Right renal cortex interstitium (tissue), 3 donors: ENCODE measurements at places on chromosomes 5 and 9.

DNA sequence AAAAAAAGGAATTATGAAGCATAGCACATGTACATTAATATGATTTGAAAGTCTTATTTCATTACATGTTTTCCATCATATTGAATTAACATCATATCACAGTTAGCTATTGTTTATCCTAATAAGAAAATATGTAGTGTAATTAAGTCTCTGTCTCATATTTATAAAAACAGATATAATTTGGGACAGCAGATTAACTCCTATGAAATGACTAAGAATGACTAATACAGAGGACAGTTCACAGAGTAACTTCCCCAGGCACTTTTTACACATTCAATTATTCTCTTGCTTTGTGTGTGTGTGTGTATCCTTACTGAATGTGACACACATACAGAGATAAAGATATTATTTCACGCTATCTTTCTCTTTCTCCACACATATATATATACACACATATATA lies 2400.9 kb upstream of the C9orf72 start:
- no peak for DNase-seq

- no peak for DNase-seq
Observed at GRCh38 chr9:72575666-72576065, 54.3 kb downstream of the TMC1 start.

GRCh38 chr5:172743112-172743959 lies 27.7 kb downstream of the DUSP1 start:
- DNase-seq = no peak

DNA sequence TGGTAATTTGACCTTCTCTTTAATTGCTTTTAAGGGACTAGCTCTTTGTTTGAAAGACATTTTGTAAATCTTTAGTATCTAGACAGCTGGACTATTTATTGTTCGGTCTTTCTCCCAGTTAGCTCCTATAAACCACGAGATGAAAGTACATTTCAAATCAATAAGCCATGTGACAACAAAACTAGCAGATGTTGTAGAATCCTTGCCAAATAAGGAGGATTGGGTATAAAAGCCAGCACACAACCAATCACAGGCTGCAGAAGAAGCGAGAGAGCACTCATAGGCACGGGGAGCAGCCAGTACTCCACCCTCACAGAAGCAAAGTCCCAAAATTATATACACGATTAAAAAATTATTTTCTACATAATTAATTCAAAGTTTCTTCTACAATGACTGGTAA lies 8.1 kb upstream of the OMD start:
- no peak for DNase-seq

DNA sequence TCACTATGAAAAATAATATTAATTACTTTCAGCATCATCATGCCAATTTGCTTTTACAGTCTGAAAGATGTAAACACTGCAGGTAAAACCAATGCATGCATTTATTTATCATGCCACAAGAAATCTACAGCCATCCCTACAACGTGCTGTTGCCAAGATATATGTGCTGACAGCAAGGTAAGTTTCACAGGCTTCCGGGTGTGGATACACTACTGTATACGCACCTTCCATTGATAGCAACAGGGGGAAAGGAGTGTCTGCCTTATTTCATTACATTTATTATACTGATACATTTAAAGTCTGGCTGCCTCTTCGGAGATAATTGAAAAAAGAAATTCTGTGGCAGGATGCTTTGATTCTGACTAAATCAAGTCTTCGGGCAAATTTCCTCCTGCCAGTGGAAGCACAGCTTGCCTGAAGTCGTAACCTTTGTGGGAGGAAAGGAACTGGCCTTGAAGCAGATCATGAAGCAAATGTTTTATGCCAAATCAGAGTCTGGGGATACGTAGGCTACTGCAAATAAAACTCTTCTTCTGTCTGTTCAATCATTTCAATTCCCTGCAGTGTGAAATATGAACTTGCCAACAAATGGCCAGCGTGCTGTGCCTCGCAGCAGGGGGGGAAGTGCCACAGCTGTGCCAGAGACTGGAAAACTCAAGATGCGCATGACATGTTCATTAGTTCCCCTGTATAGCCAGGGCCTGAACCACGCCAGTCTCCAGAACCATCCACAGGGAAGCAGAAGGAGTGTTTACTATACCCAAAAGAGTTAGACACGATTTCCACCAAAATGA lies 268.1 kb downstream of the EFNA5 start:
- no peak for DNase-seq

DNA sequence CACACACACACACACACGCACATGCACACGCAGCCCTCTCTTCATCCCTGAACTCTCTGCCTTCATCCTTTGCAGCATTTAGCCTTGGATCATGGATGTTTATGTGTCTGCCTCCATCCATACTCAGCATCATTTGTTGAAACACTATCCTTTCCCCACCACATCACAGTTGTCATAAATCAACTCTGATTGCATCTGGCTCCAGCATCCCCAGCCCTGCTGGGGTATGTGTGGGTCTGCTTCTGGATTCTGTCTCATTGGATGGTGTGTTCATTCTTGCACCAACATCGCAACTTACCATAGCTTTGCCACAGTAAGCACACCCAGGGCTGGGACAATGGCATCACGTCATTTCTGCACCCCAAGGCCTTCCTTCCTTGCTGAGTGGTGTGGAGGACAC lies 175.4 kb downstream of the RGS3 start:
- no peak for DNase-seq

- DNase-seq = no peak
Observed at GRCh38 chr5:54719384-54720283, 202.1 kb downstream of the SNX18 start.

DNA sequence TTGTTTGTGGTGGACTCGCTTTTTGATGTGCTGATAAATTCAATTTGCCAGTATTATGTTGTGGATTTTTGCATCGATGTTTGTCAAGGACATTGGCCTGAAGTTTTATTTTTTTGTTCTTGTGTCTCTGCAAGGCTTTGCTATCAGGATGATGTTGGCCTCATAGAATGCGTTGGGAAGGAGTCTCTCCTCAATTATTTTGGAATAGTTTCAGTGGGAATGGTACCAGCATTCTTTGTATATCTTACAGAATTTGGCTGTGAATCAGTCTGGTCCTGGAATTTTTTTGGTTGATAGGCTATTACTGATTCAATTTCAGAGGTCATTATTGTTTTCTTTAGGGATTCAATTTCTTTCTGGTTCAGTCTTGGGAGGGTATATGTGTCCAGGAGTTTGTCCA lies 141.4 kb upstream of the RGS7BP start:
- DNase-seq = no peak

- DNase-seq = no peak
Observed at GRCh38 chr5:89954916-89955315, 454.6 kb downstream of the CETN3 start.

DNA sequence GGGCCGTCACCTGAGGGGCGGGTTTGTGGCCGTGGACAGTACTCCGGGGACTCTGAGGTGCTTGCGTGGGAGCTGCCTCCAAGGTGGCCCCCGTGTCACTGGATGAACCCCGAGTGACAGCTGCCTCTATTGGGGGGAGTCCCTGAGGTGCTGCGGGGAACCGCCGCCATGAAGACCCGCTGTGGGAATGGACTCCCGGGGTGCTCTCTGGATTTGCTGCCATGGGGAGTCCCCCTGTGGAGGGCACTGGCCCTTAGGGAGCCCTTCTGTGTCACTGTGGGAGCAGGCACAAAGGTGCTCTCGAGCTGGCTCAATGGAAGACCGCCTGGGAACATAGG lies 100.2 kb upstream of the CCL21 start:
- no peak for DNase-seq

GRCh38 chr9:133715866-133716563 lies 22.1 kb downstream of the SARDH start:
- DNase-seq = no peak

GRCh38 chr5:17180330-17180843 lies 37.0 kb upstream of the BASP1 start:
- no peak for DNase-seq

DNA sequence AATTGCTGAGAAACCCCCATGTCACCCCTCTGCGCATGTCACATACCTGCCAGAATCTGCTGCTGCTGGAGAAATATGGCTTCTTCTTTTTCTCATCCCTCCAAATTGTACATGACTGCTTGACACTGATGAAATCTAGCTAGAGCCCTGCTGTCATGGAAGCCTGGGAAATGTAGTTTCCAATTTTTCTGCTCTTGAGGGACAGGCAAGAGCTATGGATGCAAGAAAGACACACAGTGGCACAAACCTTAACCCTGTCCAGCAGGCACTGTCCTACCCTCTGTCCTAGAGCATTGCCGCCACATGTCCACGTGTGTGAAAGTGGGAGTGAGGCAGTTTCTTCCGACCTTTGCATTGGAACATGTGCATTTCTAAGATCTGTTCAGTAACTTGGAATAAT lies 255.5 kb upstream of the SEMA6A start:
- DNase-seq = no peak

DNA sequence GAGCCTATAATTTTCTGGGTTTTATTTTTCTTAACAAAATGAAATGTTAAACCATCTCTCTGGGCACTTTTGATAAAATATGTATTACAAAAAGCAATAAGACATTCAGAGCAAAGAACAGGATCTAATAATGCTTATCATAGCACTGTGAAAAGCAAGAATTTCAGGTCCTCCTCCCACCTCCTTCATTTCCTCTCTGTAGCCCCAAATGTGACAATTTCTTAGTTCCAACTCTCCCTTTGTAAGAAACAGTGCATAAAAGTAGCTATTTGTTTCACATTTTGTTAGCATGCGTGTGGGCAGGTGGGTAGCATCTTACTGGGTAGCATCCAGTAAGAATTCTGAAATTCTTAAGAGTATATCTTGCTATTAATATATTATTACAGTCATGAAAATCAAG lies 130.9 kb upstream of the RASA1 start:
- no peak for DNase-seq

- DNase-seq = no peak
Observed at GRCh38 chr5:131774652-131775367, 22.0 kb downstream of the FNIP1 start.

DNA sequence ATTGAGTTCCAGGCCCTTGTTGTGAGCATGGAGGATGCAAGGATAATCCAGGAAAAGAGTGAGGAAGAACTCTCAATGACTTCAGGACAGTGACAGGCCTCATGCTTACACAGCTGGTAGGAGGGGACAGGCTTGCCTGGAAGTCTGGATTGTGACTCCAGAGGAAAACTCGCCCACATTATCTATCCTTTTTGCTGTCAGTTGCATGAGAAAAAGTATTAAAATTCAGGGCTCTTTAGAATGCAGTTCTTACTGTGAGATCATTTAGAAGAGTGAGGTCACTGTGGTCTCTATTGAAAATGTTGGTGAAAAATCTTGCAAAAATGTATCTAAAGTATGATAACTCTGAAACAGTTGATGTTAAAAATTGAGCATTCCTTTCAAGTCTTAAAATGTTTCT lies 30.5 kb downstream of the NTRK2 start:
- DNase-seq = no peak

- no peak for DNase-seq
Observed at GRCh38 chr5:10521466-10522223, 42.2 kb upstream of the ANKRD33B start.

DNA sequence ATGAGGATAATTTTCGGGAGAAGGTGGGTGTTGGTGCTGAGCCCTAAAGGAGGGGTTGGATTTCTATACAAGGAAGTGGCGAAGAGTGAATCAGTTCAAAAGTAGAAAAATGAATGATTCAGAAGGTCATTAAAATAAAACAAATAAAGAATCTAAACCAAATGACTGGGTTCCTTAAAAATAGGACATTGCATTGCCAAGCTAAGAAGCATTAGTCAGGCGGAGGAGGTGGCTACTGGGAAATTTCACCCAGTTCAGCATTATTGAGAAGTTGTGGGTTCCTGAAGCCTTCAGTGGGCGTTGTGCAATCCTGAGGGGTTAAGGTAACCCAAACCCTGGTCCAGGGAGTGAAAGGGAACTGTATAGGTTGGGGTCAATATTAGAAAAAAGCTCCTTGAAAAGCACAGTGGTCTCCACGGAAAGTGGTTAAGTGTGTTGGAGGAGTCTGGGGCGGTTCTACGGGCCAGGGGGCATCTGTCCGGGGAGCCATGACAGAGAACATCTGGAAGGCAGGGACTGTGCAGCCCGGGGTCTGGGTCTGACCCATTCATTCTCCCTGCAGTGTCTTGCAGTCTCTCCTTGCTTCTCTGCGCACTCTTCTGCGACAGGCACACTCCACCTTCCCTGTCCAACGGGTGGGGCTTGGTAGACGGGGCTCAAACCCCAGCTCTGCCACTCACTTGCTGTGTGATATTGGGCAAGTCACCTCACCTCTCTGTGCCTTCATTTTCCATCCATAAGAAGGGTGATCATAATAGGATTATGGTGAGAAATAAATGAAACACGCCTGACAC lies 27.6 kb upstream of the DUSP1 start:
- DNase-seq = no peak

- no peak for DNase-seq
Observed at GRCh38 chr9:36637491-36638270, 65.0 kb downstream of the MELK start.

- no peak for DNase-seq
Observed at GRCh38 chr9:15138357-15138686, 168.7 kb downstream of the TTC39B start.

DNA sequence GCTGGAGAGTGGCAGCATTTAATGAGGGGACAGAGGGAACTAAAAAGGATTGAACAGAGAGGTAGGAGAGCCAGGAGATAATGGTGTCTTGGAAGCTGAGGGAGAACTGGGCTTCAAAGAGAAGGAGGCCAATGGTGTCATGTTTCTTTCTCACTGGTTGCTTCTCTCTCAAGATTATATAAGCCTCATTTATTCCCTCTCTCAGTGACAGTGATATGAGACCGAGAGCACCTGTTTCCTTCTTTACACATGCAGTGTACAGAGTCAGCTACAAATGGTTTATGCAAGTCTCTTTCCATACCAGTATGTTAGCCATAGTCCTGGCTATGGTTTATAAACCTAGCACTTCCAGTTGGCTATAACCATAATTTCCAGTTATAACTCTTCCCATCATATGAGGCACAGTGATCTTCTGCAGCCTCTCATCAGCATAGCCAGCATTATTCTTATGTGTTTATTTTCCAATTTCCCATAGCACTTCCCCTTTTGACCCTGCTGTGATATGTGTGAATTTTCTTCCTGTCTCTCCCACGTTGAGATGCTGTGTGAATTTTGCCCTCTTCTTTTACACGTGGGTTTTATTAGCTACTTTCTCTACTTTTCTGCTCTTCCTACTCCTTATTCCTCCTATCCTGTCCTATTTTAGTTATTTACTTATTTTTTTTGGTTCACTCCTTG lies 71.2 kb downstream of the UNC13B start:
- DNase-seq = no peak

GRCh38 chr5:105506692-105507277 lies 1944.2 kb upstream of the NUDT12 start:
- no peak for DNase-seq

- DNase-seq = no peak
Observed at GRCh38 chr5:113195771-113196170, 219.2 kb downstream of the DCP2 start.

DNA sequence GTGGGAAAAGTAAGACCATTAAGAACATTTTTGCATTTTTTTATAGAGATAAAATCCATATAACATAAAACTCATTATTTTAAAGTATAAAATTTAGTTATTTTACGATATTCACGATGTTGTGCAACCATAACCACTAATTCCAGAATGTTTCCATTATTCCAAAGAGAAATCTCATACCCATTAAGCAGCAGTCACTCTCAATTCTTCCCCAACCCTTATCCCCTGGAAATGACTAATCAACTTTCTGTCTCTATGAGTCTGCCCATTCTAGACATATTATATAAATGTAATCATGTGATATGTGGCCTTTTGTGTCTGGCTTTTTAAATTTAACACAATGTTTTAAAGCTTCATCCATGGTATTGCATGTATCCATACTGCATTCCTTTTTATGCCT lies 115.6 kb upstream of the ADAMTSL1 start:
- DNase-seq = no peak
